ENCODE measurements at places on chromosomes 7 and 10.

GRCh38 chr7:117273814-117274225 is 49.0 kb downstream of the WNT2 start:
- DNase-seq, result no peak

DNA sequence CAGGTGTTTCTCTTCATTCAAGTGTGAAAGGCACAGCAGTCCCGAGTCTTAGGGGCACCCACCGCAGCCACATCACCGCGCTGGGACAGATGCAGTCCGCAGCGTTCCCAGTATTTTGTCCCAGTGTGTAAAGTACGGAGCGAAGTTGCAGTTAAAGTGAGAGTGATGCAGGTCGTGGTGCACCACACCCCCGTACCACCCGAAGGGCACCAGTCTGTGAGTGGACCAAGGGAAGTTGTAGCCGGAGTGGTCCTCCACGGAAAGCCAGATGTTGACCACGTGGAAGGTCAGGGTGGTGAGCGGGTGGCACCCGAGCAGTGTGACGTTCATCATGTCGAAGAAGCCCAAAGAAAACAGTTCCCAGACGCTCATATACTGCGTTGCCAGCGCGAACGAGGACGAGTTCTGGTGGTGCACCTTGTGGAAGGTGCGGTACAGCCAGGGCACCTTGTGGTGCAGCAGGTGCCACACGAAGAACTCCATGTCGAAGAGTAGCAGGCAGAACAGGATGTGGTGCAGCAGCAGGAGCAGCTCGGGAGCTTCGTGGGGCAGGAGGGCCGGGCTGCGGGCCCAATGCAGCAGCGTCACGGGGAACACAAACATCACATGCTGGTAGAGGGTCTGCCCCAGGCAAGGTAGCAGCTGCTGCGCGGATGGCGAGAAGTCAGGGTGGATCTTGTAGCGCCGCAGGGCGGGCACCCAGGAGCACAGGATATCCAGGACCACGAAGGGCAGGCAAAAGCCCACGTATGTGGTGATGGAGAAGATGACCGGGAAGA is 526 bp downstream of the CH25H start:
- DNase-seq, result peak; percentile 49

DNA sequence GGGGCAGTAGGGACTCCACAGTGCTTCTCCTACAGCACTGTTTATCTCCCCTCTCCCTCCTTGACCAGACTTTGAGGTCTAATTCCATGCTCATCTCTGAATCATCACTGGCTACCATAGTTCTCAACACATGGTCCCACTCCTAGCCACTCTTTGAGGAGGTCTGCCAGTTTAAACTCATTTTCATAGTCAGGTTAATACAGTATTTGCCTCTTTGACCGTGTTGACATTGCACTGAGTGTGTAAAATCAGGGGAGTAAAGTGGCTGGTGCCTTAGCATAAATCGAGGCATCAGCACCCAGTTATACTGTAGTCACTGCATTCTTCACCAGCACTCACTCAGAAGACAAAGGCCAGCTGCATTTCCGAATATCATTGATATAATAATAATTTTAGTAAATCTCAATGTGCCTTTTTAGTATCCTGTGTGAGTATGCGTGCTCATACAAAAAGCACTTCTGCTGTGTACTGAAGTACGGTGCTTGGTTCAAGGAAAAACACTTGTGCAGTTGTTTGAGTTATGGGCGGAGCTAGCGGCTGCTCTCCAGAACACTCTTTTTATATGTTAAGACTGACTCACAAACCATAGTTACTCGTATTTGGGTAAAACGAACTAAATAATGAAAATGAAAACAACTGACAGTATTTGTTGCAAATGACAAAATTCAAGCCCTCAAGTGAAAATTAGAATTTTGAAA is 89.7 kb downstream of the GALNT11 start:
- DNase-seq, result no peak

DNA sequence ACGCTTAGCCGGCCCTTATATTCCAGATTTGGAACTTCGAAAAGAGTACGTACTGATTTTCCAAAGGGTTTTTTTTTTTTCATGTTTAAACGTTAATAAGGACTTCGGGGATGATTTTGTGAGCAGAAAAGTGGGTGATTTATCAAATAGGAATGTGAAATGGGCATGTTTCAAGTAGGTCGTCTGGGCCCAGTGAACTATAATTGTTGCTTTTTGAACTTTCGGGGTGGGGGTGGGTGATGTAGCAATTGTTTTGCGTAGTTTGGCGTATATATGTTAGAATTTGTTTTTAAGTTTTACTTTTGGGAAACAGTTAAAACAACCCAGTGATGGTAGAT is 299 bp upstream of the PBLD start:
- peak; percentile 74 for DNase-seq

DNA sequence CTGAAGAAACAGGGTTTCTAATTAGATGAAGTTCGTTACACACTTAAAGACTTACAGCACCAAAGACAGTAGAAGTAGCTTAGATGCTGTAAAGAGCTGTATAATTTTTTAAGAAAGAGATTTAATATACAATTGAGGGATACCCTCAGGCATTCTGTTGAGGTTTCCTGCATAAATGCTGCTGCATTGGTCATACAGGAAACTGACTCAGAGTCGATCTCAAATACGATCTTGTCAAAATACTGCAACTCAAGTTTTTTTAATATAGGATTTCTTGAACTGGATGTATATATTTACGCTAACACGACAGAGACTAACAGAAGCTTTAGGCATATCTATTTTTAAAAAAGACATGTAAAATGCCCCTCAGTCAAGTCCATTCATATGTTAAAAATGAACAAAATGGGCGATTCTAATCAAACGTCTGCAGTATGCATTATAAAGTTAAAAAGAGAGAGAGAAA is 2.4 kb upstream of the ARID5B start:
- peak; percentile 78 for DNase-seq

GRCh38 chr7:136523571-136523970 is 344.9 kb upstream of the CHRM2 start:
- peak; percentile 85 for DNase-seq

- peak; percentile 3 for DNase-seq
Observed at GRCh38 chr10:104680467-104681401, 39.6 kb downstream of the SORCS3 start.

- DNase-seq, result no peak
Observed at GRCh38 chr10:113094114-113094486, 144.1 kb downstream of the TCF7L2 start.

- DNase-seq, result no peak
Observed at GRCh38 chr7:30963842-30964241, at the start of gene GHRHR. Gene GHRHR (plus strand): TSS chr7:30963953. CDS start chr7:30964069, 116 bp downstream.

- DNase-seq, result no peak
Observed at GRCh38 chr10:121362026-121362425, 236.2 kb downstream of the FGFR2 start.
